ENCODE measurements at places on chromosomes 1 and 21.

GRCh38 chr1:231719485-231720183, 93.0 kb downstream of the DISC1 start:
- no peak for DNase-seq

DNA sequence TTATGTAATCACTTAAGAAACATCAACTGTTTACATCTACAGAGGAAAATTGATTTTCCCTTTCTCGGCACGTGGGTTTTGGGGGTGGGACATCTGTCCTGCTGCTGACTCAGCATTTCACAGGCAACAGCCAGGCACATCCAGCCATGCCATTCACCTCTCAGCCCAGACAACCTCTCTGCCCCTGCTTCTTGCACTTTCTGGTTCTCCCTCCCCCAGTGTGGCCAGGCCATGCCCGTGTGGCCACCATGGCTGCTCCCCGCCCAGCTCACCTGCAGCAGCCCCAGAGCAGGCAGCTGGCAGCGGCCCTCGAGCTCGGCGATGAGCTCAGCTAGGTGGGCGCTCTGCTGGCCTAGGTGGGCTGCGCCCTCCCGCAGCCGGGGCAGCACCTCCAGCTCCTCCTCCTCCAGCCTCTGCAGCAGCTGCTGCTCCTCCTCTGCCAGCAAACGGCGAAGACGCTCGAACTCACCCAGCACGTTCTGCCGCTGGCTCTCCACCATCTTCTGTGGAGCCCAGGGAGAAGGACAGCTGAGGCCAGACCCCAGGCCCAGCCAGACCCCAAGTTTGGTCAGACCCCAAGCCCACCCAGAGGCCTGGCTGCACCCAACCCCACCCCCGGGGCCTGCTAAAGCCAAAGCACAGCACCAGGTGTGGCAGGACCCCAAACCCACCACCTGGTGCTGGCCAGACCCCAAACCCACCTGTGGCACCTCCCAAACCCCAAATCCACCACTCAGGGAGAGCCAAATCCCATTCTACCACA, 5.8 kb downstream of the TRIM11 start:
- no peak for DNase-seq

DNA sequence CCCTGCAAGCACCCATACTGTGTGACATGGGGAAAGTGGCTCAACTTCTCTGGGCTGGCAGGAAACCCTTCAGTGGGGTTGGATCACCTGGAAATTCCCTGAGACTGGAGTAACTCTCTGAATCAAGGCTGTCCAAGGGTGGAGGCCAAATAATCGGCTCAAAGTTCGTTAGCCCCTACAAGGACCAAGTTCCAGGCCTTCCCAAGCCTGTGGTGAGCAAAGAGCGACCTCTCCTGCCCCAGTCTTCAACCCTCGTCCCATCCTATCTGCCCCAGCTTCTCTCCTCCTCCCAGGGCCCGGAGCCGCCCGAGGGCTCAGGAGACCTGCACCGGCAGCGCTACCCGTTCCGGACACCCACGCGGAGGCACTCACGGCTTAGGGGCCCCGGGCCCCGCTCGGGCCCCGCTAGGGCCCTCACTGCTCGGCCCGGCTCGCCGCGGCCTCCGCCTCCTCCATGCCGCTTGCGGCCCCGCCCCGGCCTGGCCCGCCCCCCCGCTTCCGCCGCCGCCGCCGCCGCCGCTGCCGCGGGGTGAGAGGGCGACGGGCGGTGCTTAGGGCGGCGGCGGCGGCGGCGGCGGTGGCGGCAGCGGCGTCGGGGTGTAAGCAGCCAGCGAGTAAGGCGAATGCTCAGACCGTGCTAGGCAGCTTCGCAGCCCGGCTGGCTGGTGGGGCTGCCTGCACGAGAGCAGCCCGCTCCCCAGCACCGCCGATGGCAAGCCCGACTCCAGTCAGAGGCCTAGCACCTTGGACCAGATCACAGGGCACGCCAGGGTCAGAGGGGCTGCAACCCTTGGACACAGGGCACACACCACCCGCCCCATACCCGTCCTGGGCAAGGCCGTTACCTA, at the start of gene POMGNT1:
POMGNT1 (minus strand) TSS at position 471 of the 848 bp plus-strand sequence. CDS start 613 bp downstream, outside the sequence.
- DNase-seq, result peak; percentile 52

DNA sequence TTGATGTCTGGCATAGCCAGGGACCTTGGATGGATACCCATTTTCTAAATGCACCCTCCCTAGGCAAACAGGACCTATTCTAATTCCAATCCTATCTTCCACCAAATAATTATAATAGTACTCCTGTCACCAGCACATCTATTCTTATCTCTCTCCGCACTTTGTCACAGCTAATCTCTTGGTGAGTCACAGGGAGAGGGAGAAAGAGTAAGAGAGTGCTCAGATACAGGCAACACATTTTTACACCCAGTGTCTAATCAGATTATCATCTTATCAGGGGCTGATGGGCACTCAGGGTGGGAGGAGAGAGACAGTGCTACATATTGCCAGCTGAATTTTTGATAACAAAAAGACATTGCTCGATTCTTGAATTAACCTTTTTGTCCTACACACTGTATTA, 275.0 kb upstream of the BEND5 start:
- no peak for DNase-seq

DNA sequence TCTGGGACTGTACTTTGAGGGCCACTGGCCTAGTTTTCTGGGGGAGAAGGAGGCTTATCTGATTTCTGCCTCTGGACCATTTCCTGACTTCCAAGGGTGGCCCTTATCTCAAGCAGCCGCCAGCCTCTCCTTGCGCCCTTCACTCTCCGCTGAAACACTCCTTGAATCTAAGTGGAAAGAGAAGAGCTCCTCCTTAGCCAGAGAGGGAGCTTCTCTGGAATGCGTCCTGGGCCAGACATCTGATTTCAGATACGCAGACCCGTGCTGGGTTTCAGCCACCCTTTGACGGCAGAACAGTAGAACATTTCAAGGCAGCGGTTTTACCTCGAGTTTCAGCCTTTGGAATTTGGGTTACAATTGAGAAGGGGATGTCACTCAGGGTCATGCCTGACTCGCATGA, 308.0 kb downstream of the CAMTA1 start:
- no peak for DNase-seq
